ENCODE measurements at places on chromosomes 4 and X.

DNA sequence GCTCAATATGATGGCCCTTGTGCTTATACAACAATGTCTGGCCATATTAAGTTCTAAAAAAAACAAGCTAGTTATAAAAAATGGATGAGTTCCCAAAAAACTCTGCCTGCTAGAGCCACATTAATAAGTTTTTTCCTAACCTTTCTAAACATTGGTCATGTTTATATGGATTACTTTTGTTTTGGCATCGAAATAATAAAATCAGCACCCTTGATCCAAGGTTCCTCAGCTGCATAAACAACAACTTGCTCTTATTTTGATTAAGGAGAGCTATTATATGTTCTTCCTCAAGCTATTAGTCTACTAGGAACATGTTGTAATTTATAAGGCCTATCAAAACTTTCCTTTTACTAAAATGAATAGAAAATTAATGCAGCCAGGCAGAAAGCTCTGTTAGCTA lies 48.4 kb downstream of the UNC5C start:
- no peaks in the 10 kb centered on the region for H3K4me1 ChIP-seq
- no peak overlapping the region for H3K27ac ChIP-seq
- no peaks in the 10 kb centered on the region for H3K27me3 ChIP-seq
- H3K36me3 ChIP-seq: no peaks in the 10 kb centered on the region

DNA sequence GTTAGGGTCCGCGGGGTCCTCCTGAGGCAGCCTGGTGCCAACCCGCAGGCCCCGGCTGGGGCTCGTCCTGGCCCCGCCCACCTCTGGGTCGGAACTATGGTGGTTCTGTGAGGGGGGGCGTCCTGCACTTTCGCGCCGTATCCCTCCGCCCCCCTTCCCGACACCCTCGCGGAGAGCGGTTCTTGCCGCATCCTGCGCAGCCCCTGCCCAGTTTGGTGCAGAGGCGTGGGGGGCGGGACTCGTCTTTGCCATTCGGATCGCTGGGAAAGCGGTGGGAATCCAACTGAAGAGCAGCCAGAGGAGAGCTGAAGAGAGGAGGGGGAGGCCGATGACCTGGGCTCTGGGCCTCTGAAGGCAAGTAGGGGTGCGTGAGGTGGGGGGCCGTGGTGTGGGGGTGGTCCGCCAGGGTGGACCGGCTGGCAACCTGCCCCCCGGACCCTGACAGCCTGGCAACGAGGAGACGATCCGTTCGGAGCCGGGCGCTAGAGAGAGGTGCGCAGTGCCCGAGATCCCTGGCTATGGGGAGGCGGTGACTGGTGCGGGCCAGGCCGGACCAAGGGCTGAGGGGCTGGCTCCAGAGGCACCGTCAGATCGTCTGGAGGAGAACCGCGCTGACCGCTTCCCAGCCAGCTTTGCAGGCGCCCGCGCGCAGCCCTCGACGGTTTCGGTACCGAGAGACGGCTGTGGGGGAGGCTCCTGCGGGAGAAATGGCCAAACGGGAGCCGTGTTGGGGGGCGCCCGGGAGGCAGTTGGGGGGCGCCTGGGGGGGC lies at the start of gene GPRASP1:
TSS of gene GPRASP1 (plus strand) at position 242 of the 770 bp plus-strand sequence. CDS start 2,431 bp downstream, outside the sequence.
- DNase-seq: no peak
- H3K4me1 ChIP-seq: peaks cover 9% of the 10 kb centered on the region
- H3K27ac ChIP-seq: peak within 1 kb of the TSS; percentile 76
- H3K4me3 ChIP-seq: peak within 1 kb of the TSS; percentile 66
- no peaks in the 10 kb centered on the region for H3K36me3 ChIP-seq
- H3K27me3 ChIP-seq: no peaks in the 10 kb centered on the region

- peak overlapping the region; percentile 68 for H3K27ac ChIP-seq
- peak overlapping the region; percentile 3 for H3K4me3 ChIP-seq
- no peaks in the 10 kb centered on the region for H3K36me3 ChIP-seq
- no peak for DNase-seq
These were observed 96.2 kb downstream of the SOWAHB start for GRCh38 chr4:76801621-76802235.

DNA sequence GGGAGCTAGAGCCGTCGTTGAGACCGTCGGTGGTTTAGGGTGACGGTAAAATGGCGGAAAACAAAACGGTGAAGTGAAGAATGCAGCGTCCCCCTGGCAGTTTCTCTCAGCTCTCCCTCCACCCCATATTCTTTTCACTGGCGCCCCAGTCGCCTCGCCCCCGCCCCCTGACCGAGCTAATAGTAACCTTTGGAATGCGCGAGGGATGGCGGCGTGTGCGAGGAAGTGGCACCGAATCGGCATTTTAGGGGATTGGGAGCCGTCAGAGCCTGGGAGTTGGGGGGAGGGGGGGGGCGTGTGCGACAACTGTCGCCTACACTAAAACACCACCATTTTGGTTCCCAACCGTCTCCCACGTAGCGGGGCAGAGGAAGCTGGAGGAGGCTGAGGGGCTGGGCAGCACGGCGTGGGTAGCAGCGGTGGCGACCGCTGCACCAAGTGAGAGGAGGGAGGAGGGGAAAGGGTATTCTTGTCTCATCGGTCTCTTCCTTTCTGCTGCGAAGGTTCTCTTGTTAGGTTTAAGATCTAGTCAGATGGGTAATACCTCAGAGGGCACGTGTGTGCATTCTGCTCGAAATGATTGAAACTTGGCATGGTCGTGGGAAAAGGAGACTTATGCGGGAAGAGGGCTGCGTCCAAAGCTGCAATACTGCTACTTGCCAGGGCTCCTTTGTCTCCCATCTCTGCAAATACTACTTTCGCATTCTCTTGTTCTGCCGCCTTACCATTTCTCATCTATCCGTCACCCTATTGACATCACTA lies 840 bp downstream of the ZNF711 start:
- H3K36me3 ChIP-seq: no peaks in the 10 kb centered on the region
- H3K27me3 ChIP-seq: no peaks in the 10 kb centered on the region
- no peaks in the 10 kb centered on the region for H3K4me1 ChIP-seq
- H3K27ac ChIP-seq: peak overlapping the region; percentile 17

GRCh38 chr4:42615131-42615763 lies 41.7 kb downstream of the ATP8A1 start:
- H3K4me3 ChIP-seq: no peak overlapping the region
- no peaks in the 10 kb centered on the region for H3K27me3 ChIP-seq
- no peak overlapping the region for H3K27ac ChIP-seq
- H3K36me3 ChIP-seq: no peaks in the 10 kb centered on the region
- no peaks in the 10 kb centered on the region for H3K4me1 ChIP-seq
- no peak for DNase-seq
